Dermis microvascular lymphatic vessel endothelial cell (primary cell): ENCODE measurements at places on chromosomes 3 and 15. TPM values are rescaled to one million over a fixed set of nuclear protein-coding genes. Genes with fewer than 3 reads are reported as not detected.
A peak's percentile ranks its signal among the peaks of the same experiment; 100 is the strongest.

GRCh38 chr15:31440754-31441311 is 114.2 kb downstream of the KLF13 start:
- DNase-seq = no peak

- DNase-seq = no peak
Measured at GRCh38 chr3:141266186-141266585, 34.6 kb downstream of the PXYLP1 start.

The FGF12 gene
- total RNA-seq = 1.0 and 1.7 TPM in 2 replicates

DNA sequence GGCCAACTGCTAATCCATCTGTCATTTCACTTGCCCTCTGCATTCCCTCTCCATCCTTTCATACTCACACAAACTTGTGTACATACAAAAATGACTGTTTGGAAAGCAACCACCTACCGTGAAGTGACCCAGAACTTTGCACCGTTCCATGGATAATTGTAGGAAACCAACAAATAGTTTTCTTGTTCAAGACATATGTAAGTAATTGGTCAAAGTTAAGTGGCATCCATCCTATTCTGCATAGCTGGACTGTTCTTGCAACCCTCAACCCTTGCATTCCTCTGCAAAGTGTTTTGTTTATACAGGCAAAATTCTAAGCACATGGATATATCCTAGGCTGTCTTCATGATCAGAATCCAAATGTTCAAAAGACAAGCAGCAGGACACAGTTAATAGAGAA is 592.5 kb downstream of the MECOM start:
- no peak for DNase-seq

GRCh38 chr3:98755601-98756000 is 7.5 kb upstream of the ST3GAL6 start:
- DNase-seq = no peak

DNA sequence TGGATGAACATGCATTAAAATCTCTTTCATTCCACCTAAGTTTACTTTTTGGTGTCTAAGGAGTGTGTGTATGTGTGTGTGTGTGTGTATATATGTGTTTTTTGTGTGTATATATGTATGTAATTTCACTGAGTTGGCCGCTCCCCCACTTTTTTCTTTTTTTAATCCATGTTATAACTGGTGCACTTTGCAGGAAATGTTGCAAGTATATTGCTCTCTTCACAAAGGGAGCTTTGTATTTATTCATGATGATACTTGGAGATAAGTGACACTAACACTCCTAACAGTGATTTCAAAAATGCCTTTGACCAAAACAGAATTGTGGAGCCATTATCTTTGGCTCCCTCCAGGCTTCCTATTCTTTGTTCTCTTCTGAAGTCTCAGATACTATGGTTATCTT is 95.8 kb downstream of the FNDC3B start:
- DNase-seq = peak; percentile 33

GRCh38 chr3:64083575-64083974 is 60.3 kb upstream of the PSMD6 start:
- DNase-seq = no peak

The SAMD7 gene
- not detected in 2 replicates for total RNA-seq

GRCh38 chr3:167941234-167941995 is 154.3 kb downstream of the GOLIM4 start:
- DNase-seq = no peak

DNA sequence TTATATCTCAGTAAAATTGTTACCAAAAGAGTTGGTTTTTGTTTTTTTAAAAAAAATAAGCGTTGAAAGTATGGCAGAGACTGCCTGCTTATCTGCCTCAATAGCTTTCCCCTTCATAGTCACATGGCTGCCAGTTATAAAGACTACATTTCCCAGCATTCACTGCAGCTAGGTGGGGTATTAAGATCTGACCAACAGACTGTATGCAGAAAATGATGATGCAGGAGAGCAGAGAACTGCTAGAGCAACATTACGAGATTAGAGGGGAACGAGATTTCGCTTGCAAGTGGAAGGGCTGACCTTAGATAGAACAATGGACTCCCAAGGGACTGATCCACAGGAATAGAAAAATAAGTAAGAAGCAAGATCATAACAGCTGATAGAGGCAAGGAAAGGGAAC is 14.3 kb downstream of the RHOA start:
- no peak for DNase-seq

DNA sequence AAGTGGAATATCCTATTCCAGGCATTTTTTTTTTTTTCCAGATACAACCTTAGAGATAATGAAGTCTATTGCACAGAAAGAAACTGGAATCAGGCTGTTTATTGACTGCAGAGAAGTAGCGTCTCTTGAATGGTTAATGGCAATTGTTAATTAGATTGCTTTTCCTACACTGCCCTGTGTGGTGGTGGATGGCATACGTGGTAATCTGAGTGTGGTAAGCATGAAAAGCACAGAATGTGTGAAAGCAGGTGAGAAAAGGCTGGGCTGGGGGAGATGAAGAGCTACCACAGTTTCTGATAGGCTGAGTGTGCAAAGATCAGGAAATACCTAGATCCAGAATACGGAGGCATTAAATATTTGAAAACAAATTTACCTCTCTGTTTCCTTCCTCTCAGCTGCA is 486.3 kb upstream of the TBL1XR1 start:
- DNase-seq = no peak

The PEAK1 gene
- 59.6 and 80.3 TPM in 2 replicates for total RNA-seq

DNA sequence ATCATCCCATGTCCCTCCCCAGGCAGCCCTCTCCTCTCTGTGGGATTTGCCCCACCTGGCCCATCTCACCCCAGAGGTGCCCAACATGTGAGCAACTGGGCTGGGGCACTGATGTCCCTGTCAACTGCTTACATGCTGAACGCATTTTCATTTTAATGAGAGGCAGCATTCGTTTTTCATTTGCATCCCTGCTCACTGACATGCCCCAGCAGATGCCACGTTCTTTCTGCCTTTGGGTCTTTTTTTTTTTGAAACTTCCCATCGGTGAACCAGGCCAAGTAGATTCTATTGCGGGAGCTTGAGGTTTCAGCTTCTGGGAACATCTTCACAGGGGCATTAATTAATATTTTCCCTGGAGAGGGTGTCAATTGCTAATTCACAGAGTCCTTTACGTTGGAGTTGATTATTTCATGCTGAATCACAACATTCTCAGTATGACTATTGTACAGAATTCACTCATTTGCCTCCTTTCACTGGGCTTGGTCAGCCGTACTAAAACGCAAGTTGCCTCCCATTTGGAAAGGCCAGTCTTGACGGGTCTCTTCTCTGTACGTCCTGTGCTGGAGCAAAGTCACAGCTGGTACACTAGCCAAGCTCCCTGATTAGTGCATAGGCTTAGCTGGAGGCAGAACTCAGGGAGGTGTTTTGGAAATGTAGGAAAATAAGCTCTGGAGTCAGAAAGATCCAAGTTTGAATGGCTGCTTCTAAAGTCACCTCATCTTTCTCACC is 69.8 kb downstream of the CHRNA7 start:
- no peak for DNase-seq

DNA sequence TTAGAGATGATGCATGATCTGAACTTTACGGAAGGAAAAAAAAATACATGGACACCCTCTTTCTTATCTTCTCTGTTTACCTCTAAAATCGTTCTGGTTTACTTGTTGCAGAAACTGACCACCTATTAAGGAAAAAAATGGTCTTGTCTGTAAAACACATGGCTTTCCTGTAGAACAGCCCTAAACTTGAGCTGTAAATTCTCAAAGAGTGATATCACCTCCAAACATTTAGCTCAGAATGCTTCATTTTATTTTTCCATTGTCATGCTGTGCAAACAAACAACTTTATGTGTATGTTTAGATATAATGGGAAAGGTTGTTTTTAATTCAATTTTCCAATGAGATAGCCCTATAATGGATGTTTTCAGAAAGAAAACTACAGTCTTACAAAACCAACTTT is 237.4 kb upstream of the NR2F2 start:
- no peak for DNase-seq

The FAM3D gene
- total RNA-seq = 0.13 and 0.26 TPM in 2 replicates
